IMR-90 (cell line): ENCODE measurements at places on chromosomes 7 and 10. TPM values are rescaled to one million over a fixed set of nuclear protein-coding genes. Genes with fewer than 3 reads are reported as not detected.

- peak; percentile 45 for DNase-seq
Measured at GRCh38 chr10:44873160-44873559, 38.0 kb upstream of the TMEM72 start.

Gene AKR1B15
- polyA plus RNA-seq, result not detected in 2 replicates

DNA sequence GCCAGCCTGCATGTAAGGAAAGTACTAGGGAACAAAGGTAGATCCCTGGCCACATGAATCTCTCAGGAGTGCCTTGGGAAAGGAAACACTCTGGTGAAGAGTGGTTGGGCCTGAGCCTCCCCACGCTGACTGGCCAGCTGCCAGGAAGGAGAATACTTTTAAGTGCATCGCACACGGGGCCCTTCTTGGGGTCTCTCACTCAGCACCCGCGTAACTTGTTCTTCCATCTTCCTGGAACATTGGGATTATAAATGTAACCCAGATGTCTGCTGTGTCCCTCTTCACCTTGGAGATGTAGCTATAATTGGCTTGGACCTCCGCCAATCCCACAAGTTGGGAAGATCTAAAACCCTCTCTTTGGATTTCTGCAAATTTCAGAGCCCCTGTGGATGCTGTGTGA is 4.4 kb upstream of the GLI3 start:
- DNase-seq, result no peak

GRCh38 chr7:43492896-43493295 is 90.0 kb upstream of the STK17A start:
- no peak for DNase-seq

Gene GPR85
- polyA plus RNA-seq, result 1.7 and 2.0 TPM in 2 replicates

Gene INHBA
- 60.2 and 76.7 TPM in 2 replicates for polyA plus RNA-seq

Gene SHTN1
- 1.9 and 2.3 TPM in 2 replicates for polyA plus RNA-seq

- no peak for DNase-seq
Measured at GRCh38 chr10:1788401-1788800, 51.1 kb upstream of the ADARB2 start.

Gene ARPC1A
- polyA plus RNA-seq, result 253 and 260 TPM in 2 replicates

DNA sequence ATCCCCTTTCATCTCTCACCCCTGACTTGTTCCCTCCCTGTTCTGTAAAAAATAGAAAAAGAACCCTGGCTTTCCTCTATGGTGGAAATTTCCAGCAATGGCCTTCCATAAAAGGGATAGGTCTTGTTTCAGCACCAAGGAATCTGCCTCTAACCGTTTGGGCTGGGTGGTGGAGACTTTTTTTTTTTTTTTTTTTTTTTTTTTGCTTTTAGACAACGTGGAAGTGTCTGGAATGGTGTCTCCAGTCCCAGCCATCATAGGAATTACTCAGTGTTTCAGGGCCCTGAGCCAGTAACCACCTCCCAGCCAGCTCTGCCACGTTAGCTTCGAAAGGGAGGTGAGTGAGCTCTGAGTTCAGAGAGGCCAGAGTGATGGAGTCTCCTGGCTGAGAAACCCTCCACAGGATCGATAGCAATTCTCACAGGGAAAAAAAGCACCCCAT is 97.3 kb upstream of the COL1A2 start:
- DNase-seq, result peak; percentile 98

Gene KLF14
- 0.05 and 0.07 TPM in 2 replicates for polyA plus RNA-seq

Gene GBX1
- polyA plus RNA-seq, result not detected in 2 replicates

GRCh38 chr10:77028042-77028441 is 609.6 kb downstream of the KCNMA1 start:
- no peak for DNase-seq

Gene NPC1L1
- polyA plus RNA-seq, result 0.03 and 0.07 TPM in 2 replicates

GRCh38 chr10:102433619-102434046 is 1.3 kb upstream of the CUEDC2 start:
- no peak for DNase-seq

- no peak for DNase-seq
Measured at GRCh38 chr10:83083831-83084230, 1055.5 kb upstream of the GHITM start.

Gene LMBR1
- 9.3 and 11.9 TPM in 2 replicates for polyA plus RNA-seq

- DNase-seq, result no peak
Measured at GRCh38 chr10:601660-601963, 87.9 kb downstream of the DIP2C start.

Gene DOCK1
- 22.2 and 28.2 TPM in 2 replicates for polyA plus RNA-seq

GRCh38 chr10:93123766-93124165 is 50.1 kb downstream of the CYP26A1 start:
- DNase-seq, result no peak

DNA sequence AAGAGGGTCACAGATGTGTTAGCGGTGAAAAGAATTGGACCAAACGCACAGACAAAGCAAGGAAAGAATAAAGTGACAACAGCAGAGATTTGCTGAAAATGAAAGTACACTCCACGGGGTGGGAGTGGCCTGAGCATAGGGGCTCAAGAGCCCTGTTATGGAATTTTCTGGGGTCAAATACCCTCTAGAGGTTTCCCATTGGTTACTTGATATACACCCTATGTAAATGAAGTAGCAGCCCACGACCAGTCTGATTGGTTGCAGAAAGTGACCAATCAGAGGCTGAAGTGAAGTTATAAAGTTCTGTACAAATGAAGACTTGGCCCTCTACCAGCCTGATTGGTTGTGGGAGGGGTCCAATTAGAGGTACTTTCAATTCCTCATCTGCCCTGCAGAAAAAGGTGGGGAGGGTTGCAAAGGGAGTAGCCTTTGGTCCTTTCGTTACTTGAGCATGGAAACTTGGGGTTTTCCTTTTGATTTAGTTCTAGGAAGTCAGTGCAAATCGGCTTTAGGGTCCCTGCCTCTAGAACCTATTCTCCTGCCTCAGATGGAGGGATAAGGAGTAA is 125.6 kb upstream of the PRPS1L1 start:
- no peak for DNase-seq

GRCh38 chr7:14855033-14855794 is 47.3 kb downstream of the DGKB start:
- no peak for DNase-seq

Gene WDR86
- not detected in 2 replicates for polyA plus RNA-seq

DNA sequence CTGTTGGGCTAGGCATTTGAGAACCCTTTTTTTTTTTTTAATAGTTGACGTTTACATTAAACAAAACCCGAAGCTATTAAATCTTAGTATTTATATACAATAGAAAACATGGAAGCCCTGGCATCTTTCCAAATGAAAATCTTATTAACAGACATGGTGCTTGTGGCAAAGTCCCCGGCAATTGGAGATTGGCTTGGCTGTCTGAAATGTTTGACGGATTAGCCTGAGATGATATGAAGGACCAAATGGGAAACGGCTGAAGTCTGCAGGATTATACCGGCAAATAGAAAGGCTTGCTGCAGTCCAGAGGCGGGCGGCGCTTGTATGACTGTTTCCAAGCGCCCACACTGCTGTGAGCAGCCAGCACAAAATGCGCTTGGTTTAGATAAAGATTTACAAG is 105.6 kb downstream of the BUB3 start:
- no peak for DNase-seq

Gene NUTM2E
- polyA plus RNA-seq, result not detected in 2 replicates

GRCh38 chr10:43110338-43111071 is 27.7 kb upstream of the CSGALNACT2 start:
- DNase-seq, result peak; percentile 57

DNA sequence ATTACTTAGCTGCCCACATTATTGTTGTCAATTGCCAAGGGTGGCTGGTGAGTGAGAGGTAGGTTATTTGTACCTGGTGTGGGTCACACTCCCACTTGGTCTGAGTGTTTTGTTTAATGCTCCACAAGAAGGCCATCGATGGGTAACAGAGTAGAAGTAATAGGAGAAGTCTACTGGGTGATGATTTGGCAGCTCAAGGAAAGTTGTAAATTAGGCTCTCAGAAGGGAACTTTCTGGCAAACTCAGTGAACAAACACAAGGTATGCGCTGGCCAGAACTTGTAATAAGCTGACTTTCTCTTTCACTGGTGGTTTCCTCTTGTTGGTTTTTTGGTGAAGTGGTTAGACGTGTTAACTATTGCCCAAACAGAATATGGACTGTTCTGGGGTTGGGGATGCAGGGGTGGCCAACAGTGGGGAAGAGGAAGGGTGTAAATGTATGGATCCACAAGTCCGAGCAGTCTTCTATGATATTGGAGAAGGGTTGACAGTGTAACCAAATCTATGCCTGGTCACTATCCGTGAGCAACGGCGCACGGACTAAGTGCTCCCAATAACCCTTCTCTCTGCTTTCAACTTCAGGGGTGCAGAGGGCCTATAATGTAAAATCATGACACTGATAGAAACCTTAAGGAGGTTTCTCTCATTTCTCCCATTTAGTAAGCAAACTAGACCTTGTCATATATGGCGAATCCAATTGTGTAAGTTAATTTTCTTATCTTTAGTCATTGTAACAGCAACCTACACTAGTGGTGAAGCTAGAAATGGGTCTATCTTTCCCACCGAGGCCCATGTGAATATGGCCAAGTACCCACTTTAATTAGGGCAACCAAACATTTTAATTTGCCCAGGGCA is 212.8 kb downstream of the PTEN start:
- no peak for DNase-seq

GRCh38 chr7:43489257-43489656 is 93.7 kb upstream of the STK17A start:
- no peak for DNase-seq

DNA sequence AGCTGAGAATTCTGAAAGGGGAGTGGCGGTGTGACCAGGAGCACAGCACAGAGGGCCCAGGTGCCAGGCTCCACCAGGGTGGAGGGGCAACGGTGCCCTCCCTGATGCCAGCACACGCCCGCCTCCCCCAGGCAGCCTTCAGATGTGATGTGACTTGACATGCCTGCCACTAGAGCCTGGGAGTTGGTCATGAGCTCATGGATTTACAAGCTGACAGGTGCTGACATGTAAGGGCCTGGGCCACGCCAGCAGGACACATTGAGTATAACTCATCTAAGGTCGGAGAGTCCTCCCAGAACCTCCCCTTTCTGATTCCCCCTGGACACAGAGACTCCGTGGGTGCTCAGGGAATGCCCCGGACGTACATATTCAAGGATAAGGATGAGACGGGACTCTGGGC is 74.2 kb downstream of the LSM5 start:
- DNase-seq, result no peak

DNA sequence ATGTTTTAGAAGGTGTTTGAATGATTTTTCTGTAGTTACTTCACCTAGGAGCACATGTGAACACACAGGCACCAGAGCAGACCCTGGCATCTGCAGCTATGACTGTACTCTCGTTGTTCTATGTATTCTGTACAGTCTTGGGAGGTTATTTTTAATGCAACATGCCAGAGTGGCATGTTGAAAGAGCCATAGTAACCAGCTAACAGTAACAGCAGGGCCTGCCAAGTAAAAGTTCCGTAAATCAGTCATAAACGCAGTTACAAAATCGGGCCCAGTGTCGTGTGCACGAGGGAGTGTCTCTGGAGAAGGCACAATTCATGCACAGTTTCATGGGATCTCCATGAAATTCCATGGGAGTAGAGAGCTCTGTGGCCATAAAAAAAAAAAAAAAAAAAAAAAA is 108.3 kb upstream of the CDK6 start:
- peak; percentile 27 for DNase-seq

DNA sequence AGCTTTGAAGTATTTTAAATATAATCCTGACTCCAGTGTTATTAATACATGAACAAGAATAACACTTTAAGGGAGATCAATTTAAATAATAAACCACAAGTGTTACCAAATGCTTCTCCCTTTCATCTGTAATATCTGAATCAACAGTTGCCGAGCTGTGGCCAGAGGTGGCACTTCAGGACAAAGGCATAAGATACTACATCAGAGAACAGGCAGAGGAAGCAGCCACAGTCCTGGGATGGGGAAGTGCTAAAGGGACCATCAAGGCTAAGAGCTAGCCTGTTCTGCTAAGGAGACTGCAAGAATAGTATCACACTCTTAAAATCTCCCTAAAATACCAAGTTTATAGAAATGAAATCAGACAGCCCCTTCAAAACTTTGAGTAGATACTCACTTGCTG is 378.2 kb upstream of the PRKCQ start:
- DNase-seq, result no peak

DNA sequence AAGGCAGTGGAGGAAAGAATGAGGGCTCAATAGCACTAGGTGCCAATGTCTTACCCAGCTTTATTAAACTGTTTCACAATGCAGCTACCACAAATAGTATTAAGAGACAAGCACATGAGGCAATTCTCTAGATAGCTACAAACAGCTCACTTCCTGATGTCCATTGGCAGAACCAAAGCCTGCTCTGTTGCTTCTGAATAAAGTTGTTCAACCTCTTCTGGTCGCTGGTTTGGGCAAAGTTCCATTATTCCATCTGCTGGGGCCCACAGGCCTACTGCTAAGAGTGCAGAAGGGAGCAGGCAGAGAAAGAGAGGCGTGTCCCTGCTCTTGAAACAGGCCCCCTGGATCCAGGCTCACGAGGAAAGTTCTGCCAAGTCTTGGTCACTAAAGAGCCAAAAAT is 173.9 kb downstream of the ZNF438 start:
- DNase-seq, result peak; percentile 72

DNA sequence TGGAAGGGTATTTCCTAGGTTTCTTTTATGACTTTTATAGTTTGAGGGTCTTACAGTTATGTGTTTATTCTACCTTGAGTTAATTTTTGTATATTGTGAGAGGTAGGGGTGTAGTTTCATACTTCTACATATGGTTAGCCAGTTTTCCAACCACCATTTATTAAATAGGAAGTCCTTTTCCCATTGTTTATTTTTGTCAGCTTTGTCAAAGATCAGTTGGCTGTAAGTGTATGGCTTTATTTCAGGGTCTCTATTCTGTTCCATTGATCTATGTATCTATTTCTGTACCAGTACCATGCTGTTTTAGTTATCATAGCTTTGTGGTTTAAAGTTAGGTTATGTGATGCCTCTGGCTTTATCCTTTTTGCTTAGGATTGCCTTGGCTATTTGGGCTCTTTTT is 71.9 kb upstream of the CC2D2B start:
- no peak for DNase-seq

DNA sequence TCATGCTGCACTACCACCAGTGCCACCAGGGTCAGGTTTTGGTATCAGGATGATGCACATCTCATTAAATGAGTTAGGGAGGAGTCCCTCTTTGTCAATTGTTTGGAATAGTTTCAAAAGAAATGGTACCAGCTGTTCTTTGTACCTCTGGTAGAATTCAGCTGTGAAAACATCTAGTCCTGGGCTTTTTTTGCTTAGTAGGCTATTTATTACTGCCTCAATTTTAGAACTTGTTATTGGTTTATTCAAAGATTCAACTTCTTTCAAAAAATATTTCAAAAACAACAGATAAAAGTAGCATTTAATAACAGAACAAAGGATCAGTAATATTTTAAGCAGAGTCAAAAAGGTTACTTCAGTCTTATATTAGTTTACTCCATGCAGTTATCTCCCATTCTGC is 6.4 kb upstream of the ZNF716 start:
- DNase-seq, result no peak

- no peak for DNase-seq
Measured at GRCh38 chr10:89255793-89256192, 4.2 kb upstream of the LIPA start.

DNA sequence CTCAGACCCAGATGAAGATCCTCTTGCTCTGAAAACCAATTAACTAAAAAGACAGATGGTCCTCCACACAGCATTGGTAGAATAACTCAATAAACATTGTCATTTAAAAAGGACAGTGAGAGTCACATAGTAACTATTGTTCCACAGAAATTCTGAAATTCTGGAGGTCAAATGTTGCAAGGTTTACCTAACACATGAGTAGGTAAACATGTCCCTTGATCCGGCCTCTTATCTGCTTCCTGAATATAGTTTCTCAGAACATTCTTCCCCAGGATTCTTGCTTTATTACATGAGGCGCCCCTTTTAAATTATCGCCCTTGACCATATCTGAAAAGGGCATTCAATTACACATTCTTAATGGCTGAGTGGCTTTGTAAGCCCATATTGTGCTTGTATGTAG is 270.7 kb downstream of the SEMA3D start:
- DNase-seq, result no peak

Gene GRID1
- 0.03 TPM in 1 of 2 replicates, not detected in the other for polyA plus RNA-seq
